ENCODE measurements at places on chromosomes 4 and X. TPM values are rescaled to one million over a fixed set of nuclear protein-coding genes. Genes with fewer than 3 reads are reported as not detected.
A peak's percentile ranks its signal among the peaks of the same experiment; 100 is the strongest.

GRCh38 chr4:186940476-186940875, 216.8 kb upstream of the FAT1 start:
- no peak overlapping the region for H3K27ac ChIP-seq
- H3K36me3 ChIP-seq = no peaks in the 10 kb centered on the region
- no peaks in the 10 kb centered on the region for H3K4me1 ChIP-seq
- H3K4me3 ChIP-seq = no peak overlapping the region
- H3K27me3 ChIP-seq = no peaks in the 10 kb centered on the region

DNA sequence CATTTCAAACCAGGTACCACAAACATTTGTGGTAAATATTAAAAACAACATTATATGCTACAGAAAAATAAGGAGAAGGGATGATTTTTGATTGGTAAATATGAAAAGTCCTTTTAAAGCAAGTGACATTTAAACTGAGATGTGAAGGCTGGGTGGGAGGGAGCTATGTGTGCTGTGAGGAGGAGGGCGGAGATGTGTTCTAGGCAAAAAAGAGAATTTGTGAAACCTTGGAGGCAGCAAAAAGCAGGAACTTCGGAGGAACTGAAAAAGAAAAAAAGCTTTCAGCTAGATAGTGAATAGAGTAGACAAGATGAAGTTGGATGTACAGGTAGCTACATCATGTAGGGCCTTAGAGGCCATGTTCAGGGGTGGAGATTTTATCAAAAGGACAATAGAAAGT, 10.1 kb upstream of the ARAP2 start:
- no peaks in the 10 kb centered on the region for H3K36me3 ChIP-seq
- ATAC-seq = no peak
- H3K4me1 ChIP-seq = no peaks in the 10 kb centered on the region
- no peak overlapping the region for H3K27ac ChIP-seq

- no peak overlapping the region for H3K27ac ChIP-seq
- peaks cover 10% of the 10 kb centered on the region for H3K4me1 ChIP-seq
- no peaks in the 10 kb centered on the region for H3K36me3 ChIP-seq
- H3K27me3 ChIP-seq = peaks cover 79% of the 10 kb centered on the region
- no peak overlapping the region for H3K4me3 ChIP-seq
Measured at GRCh38 chrX:153643431-153644351, 3.3 kb upstream of the DUSP9 start.

DNA sequence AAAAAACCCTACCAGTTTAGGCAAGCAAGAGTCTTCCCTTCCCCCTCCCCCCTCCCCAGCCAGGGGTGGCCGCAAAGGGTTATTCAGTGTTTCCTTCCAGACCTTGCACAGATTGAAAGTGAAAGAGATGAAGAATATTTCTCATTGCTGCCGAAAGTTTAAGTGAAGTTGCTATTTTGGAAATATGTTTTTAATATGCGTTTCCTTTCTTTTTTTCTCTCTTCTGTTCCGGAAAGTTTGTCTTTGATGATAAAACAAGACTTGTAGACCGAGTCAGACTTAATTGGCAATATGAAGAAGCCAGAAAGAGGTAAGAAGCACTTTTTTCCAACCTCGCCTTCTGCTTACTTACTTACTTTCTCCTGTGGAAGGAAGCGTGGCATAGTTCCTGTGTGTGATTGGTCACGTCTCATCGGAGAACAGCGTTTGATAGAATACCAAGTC, 58.5 kb upstream of the CLCN4 start:
- H3K4me1 ChIP-seq = peaks cover 46% of the 10 kb centered on the region
- peak overlapping the region; percentile 33 for H3K4me3 ChIP-seq

DNA sequence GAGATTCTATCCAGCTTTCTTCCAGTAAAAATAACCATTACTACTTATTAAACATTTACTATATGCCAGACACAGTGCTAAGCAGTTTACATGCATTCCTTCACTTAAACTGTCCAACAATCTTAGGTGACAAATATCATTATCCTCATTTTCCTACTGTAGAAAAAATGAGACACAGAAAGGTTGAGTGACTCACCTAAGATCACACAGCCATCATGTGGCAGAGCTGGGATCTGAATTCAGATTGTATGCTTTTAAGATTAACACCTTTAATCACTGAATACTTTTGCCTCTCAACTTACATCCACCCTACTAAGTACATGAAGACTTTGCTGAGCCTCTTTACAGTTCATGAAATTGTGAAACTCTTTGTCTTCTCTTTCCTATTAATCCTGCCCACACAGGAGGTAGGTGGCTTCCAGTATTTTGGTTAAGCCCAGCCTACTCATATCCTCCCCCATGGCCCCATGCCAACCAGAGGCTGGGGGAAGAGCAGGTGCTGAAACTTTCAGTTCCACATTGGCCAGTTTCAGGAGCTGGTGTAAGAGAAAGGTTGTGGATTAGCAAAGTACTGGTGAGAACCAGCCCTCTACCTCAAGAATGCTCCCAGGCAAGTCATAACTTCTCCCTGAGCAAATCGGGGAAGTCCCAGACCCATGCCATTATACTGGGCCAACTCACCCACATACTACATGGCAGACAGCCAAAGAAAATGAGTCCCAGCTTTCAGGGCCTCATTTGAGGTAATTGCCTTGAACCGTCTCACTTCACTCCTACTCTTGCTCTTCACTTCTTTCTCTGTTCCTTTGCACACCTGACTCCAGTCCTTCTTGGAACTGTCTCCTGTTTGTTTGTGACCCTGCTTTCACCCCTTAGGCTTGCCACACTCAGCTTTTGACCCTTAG, 211.1 kb downstream of the GUCY2F start:
- H3K4me1 ChIP-seq = no peaks in the 10 kb centered on the region
- H3K27ac ChIP-seq = no peak overlapping the region
- ATAC-seq = no peak
- no peaks in the 10 kb centered on the region for H3K36me3 ChIP-seq
- H3K27me3 ChIP-seq = no peaks in the 10 kb centered on the region

DNA sequence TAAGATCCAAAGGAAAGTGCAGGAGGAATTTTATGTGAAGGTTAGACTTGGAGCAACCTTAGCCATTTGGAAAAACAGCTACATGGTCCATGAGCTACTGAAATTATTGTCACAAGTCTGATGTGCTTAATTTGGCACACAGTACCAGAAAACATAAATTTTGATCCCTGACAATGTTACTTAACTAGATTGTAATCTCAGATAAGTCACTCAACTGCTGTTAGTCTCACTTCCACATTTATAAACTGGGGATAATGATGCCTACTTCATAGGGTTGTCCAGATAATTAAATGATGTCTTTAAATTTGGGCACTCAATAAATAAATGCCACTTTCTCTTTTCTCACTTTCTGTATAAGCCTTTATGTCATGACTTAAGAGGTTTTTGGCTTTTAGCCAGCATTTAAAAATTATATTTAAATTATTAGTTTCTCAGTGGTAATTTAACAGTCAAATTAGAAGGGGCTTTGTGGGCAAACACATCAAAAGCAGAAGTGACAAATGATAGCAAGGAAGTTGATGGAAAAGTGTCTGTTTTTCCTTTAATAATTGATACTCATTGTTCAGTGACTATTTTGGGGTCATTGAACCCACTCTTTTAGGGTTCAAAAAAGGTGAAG, 58.3 kb downstream of the PAQR3 start:
- peaks cover 46% of the 10 kb centered on the region for H3K36me3 ChIP-seq
- H3K4me1 ChIP-seq = no peaks in the 10 kb centered on the region
- H3K4me3 ChIP-seq = no peak overlapping the region
- ATAC-seq = no peak
- H3K27ac ChIP-seq = no peak overlapping the region

GRCh38 chr4:4609622-4610334, 67.9 kb upstream of the STX18 start:
- no peaks in the 10 kb centered on the region for H3K27me3 ChIP-seq
- ATAC-seq = no peak
- no peaks in the 10 kb centered on the region for H3K4me1 ChIP-seq
- no peaks in the 10 kb centered on the region for H3K36me3 ChIP-seq
- H3K27ac ChIP-seq = no peak overlapping the region
- H3K4me3 ChIP-seq = no peak overlapping the region

DNA sequence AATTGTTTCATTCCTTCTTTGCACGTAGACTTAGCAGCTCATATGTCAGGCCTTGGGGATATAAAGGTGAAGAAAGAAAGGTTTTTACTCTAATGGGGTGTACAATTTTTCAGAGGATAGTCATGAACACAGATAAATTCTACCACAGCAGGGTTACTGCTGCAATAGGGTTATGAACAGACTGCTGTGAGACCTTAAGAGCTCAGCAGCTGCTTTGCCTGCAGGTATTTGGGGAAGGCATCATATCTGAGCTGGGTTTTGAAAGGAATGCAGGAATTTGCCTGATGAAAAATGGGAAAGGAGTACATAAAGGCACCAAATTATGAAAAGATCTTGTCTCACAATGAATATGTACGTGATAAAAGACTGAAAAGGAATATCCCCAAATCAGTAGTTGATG, 128.9 kb downstream of the CEP135 start:
- no peak overlapping the region for H3K27ac ChIP-seq
- no peak for ATAC-seq
- no peaks in the 10 kb centered on the region for H3K4me1 ChIP-seq
- H3K36me3 ChIP-seq = no peaks in the 10 kb centered on the region
- no peaks in the 10 kb centered on the region for H3K27me3 ChIP-seq
- no peak overlapping the region for H3K4me3 ChIP-seq

DNA sequence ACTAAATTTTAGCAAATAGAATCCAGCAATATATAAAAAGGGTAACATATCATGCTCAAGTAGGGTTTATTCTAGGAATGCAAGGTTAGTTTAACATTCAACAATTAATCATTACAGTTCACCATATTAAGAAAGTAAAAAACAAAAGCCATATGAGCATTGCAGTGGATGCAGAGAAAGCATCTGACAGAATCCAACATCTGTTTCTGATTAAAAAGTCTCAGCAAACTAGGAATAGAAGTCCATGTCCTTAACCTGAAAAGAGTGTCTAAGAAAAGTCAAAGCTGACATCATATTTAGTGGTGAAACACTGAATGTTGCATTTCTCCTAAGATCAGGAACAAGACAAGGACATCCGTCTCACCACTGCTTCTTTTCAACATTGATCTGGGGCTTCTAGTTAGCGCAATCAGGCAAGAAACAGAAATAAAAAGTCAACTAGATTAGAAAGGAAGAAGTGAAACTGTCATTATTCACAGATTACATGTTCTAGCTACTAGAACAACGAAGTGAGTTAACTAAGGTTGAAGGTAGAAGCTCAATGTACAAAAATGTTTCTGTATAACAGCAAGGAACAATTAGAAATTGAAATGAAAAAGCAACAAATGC, 49.3 kb downstream of the MRPL1 start:
- H3K27me3 ChIP-seq = no peaks in the 10 kb centered on the region
- no peak overlapping the region for H3K27ac ChIP-seq
- no peaks in the 10 kb centered on the region for H3K4me1 ChIP-seq
- no peaks in the 10 kb centered on the region for H3K36me3 ChIP-seq

DNA sequence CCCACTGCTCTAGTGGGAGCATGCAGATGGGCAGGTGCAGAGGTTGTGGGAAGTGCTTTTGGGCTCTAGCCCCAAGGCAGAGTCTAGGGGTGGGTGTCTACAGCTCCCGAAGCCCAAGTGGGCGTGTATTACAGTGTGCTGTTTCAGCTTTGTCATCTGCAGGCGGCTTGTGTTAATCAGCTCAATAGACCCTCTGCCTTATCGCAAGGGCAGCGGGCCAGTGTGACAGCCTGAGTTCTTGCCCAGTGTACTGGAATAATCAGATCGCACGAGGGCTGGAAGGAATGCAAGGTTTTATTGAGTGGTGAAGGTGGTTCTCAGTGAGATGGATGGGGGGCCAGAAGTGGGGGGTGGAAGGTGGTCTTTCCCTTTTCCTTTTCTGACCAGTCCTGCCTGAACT, 529.4 kb upstream of the AMOT start:
- no peak for ATAC-seq
- H3K27ac ChIP-seq = no peak overlapping the region
- no peaks in the 10 kb centered on the region for H3K36me3 ChIP-seq
- no peaks in the 10 kb centered on the region for H3K27me3 ChIP-seq

DNA sequence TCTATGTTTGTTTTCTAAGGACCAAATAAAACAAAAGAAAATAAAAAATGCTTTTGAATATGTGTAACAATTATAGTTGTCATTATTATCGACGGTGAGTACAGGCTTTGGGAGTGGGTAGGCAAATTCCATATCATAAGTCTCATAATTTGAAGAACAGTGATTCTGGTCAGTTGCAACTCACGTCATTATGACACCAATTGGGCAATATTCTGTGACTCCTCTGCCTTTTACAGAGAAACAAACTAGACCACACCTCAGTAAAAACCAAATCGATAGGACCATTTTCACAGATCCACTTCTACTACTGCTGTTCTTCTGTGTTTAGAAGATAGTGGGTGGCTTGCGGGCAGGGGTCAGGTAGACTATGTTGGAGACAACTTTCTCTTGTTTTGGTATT, 250.1 kb downstream of the C4orf33 start:
- no peaks in the 10 kb centered on the region for H3K4me1 ChIP-seq
- H3K36me3 ChIP-seq = no peaks in the 10 kb centered on the region
- no peak overlapping the region for H3K27ac ChIP-seq
- ATAC-seq = no peak
- no peaks in the 10 kb centered on the region for H3K27me3 ChIP-seq

DNA sequence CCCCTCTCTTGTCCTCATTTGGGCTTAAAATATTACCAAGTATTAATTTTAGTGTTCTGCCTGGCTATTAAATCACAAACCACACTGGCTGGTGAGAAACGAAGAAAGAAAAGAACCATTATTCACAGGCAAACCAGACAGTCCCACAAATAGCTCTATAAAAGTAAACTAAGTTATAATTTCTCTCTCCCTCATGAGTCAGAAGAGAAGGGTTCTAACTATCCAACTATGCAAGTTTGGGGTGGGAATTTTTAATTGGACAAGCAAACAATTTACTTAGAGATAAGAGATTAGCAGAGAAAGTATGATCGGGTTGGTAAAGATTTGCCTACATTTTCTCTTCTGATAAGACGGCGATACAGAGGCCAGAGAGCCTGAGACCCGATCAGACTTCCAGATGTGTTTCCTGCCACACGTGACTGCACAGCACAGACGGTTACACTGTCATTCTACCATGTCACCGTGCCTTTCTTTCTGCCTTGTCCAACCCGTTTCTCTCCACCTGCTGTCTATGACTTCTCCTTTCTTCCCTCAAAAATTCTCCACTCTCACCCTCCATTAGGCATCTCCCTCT, 52.3 kb downstream of the MEPE start:
- no peak overlapping the region for H3K4me3 ChIP-seq
- no peaks in the 10 kb centered on the region for H3K4me1 ChIP-seq
- H3K27ac ChIP-seq = no peak overlapping the region
- H3K36me3 ChIP-seq = no peaks in the 10 kb centered on the region
- ATAC-seq = no peak

- no peaks in the 10 kb centered on the region for H3K4me1 ChIP-seq
- H3K27ac ChIP-seq = no peak overlapping the region
- H3K4me3 ChIP-seq = no peak overlapping the region
- no peaks in the 10 kb centered on the region for H3K27me3 ChIP-seq
Measured at GRCh38 chrX:121360280-121360679, 312.9 kb downstream of the GLUD2 start.

CABS1 gene
- not detected for total RNA-seq

MAGEC1 gene
- total RNA-seq = not detected

PTTG2 gene
- total RNA-seq = 0.62 TPM

SLC7A11 gene
- total RNA-seq = 0.13 TPM

APBB2 gene
- 66.3 TPM for total RNA-seq

TRIM61 gene
- total RNA-seq = 0.99 TPM

DKK2 gene
- total RNA-seq = 0.27 TPM
